Activated B cell treated with CpG ODN at 0.5 μM for 24 hours (primary cell): ENCODE measurements at places on chromosomes 3 and 15. TPM values are rescaled to one million over a fixed set of nuclear protein-coding genes. Genes with fewer than 3 reads are reported as not detected.
A peak's percentile ranks its signal among the peaks of the same experiment; 100 is the strongest.

DNA sequence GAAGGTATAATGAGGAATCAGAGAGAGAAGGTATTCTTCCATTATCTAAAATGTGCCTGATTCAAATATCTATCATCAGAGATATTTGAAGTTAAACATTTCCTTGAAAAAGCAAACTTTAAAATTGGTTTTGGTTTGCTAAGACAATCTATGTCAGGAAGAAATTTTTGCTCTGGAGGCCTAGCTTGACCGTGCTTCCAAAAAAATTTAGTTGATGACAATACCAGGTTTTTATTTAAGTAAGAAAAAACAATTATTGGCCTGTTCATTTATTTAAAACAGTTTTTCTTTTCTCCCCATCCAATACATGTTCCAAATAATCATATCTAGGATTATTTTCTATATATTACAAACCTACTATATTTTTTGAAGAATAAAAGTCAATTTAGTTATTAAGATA lies 75.3 kb downstream of the OTOL1 start:
- H3K27ac ChIP-seq = no peak overlapping the region
- no peaks in the 10 kb centered on the region for H3K27me3 ChIP-seq
- no peak overlapping the region for H3K4me3 ChIP-seq
- H3K4me1 ChIP-seq = no peaks in the 10 kb centered on the region
- no peaks in the 10 kb centered on the region for H3K36me3 ChIP-seq

GRCh38 chr15:51281368-51281967 lies 56.9 kb downstream of the CYP19A1 start:
- no peak overlapping the region for H3K27ac ChIP-seq
- H3K36me3 ChIP-seq = no peaks in the 10 kb centered on the region

DNA sequence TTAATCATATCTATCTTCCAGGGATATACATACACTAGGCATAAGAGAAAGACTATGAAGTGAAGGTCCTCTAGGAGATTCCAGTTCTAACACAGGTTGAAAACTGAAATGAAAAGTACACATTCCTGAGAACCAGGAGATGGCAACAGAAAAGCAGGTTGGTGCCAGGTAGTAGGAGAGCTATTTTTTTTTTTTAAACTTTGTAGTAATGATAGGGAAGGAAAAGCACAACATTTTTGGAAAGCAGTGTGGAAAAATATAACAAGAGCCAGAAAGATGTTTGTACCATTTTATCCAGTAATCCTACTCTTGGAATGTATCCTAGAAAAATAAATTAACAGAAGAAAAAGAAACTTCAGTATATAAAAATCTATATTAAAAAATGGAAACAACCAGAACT lies 189.9 kb downstream of the DTWD1 start:
- no peaks in the 10 kb centered on the region for H3K27me3 ChIP-seq
- no peak for DNase-seq
- no peak overlapping the region for H3K4me3 ChIP-seq
- H3K36me3 ChIP-seq = no peaks in the 10 kb centered on the region

DNA sequence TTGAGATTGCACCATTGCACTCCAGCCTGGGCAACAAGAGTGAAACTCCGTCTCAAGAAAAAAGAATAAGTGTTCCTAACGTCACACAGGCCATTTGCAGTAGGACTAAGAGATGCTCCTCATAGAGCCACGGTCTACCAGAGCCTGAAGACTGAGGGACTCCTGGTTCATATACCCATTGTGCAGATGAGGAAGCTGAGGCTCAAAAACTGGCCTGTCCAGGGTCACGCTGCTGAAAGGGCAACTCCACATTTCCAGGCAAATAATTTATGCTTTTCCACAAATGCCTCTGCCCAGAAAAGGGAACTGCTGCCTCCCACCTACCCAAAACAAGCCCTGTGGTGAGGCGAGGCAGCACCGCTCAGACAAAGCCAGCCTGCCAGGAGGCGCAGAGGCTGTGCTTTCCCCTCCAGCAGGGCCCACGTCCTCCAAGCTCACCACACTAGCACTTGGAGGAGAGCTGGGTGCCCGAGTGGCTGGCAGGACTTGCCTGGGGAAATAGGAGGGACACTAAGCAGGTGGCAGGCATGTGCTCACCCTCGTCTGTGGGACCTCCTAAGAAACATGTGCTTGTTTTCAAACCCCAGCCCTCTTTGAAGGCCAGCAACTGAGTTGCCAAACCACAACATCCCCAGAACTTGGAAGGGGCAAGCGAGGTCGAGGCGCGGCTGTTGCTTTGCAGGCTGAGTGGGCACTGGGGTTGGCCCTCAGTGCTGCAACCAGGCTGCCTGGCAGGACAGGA lies 195.6 kb downstream of the XXYLT1 start:
- H3K27ac ChIP-seq = no peak overlapping the region
- no peak overlapping the region for H3K4me3 ChIP-seq
- H3K36me3 ChIP-seq = no peaks in the 10 kb centered on the region
- DNase-seq = no peak
- no peaks in the 10 kb centered on the region for H3K27me3 ChIP-seq

- H3K27me3 ChIP-seq = no peaks in the 10 kb centered on the region
- H3K4me1 ChIP-seq = no peaks in the 10 kb centered on the region
- DNase-seq = no peak
- no peak overlapping the region for H3K4me3 ChIP-seq
These were observed 10.1 kb downstream of the MNS1 start for GRCh38 chr15:56454836-56455235.

DNA sequence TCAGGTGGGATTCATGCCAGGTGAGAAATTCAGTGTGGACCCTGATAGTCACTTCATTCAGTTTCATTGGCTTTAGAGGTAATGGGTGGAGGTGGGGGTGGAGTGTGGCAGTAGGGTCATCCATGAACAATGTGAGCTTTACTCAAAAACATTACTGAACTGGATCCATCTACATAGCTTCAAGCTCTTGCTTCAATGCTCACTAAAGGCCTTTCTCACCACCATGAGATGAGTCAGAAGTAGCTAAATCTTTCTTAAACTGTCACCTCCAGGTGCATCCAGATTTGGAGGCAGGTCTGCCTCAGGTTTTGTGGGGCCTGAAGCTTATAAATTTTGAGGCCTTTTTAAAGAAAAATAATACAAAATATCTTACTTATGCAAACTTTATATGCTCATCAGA lies 363.6 kb downstream of the CHST2 start:
- H3K36me3 ChIP-seq = peaks cover 2% of the 10 kb centered on the region
- H3K27me3 ChIP-seq = no peaks in the 10 kb centered on the region
- H3K27ac ChIP-seq = peak overlapping the region; percentile 24
- H3K4me3 ChIP-seq = no peak overlapping the region
- DNase-seq = no peak
- peaks cover 38% of the 10 kb centered on the region for H3K4me1 ChIP-seq

GRCh38 chr3:191074511-191074910 lies 124.5 kb upstream of the OSTN start:
- H3K27ac ChIP-seq = no peak overlapping the region
- H3K4me1 ChIP-seq = no peaks in the 10 kb centered on the region
- H3K4me3 ChIP-seq = no peak overlapping the region
- no peaks in the 10 kb centered on the region for H3K36me3 ChIP-seq
- H3K27me3 ChIP-seq = peaks cover 8% of the 10 kb centered on the region

DNA sequence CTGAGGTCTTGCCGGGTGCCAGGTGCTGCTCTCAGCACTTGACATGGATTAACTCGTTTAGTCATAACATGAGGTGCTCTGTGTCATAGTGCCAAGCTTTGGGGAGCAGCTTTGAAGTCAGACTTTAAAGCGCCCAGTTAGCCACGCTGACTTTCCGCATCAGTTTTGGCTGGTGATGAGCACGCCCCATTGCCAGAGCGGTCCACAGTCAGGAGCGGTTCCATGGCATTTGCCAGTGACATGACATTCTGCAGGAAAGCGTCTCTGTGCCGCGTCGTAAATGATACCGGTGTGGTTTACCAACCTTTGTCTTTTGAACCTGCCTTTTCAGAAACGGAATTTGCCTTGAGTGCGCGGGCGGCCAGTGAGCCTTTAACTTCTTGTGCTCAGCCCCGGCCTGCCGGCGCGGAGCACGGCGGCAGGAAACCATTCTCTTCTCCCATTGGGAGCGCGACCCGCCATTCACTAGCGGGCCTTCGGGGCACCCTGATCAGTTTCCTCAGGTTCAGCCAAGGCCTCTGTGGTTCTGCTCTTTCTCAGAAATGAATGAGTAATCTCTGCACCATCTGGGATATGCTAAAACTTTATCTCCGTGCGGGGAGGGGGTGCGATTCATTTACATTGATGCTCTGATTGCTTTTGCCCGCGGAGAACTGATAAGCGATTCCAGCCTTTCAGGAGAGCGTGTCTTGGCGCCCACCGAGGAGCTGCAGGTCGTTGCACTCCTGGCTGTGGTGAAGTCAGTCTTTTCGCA lies 1.7 kb upstream of the SLC2A2 start:
- DNase-seq = no peak
- H3K27ac ChIP-seq = no peak overlapping the region
- no peak overlapping the region for H3K4me3 ChIP-seq
- H3K27me3 ChIP-seq = peaks cover 17% of the 10 kb centered on the region
- no peaks in the 10 kb centered on the region for H3K36me3 ChIP-seq
- H3K4me1 ChIP-seq = no peaks in the 10 kb centered on the region

The VWA5B2 gene
- 0.42 and 0.76 TPM in 2 replicates for total RNA-seq

The GRAMD2A gene
- total RNA-seq = not detected in 2 replicates

The MKRN2OS gene
- total RNA-seq = not detected in 2 replicates
